ENCODE measurements at places on chromosomes 2 and 18.

DNA sequence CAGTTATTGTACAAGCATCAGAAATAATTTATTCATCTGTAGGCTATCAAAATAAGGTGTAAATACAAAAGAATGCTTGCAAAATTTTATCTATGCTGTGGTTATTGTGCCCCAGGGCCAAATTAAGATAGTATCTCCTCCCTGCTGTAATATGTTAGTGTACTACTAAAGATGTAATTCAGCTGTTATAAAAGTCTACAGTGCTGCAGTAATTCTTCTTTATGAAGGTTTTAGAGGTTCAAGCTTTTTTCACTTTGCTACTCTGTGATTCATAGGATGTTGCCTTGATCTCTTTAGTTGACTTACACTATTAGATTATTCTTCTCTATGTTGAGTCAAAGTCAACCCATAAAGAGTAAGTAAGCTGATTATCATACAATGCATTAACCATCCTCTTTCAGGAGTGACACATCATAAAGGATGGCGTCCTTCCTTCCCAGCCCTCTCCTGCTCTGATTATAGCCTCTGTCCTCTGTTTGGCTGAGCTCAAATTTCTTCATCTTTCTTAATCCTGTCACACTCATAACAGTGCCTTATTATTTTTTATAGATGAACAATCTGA is 29.3 kb upstream of the DYNAP start:
- DNase-seq, result no peak

- peak; percentile 60 for DNase-seq
Observed at GRCh38 chr18:60018618-60019462, 119.0 kb downstream of the PMAIP1 start.

DNA sequence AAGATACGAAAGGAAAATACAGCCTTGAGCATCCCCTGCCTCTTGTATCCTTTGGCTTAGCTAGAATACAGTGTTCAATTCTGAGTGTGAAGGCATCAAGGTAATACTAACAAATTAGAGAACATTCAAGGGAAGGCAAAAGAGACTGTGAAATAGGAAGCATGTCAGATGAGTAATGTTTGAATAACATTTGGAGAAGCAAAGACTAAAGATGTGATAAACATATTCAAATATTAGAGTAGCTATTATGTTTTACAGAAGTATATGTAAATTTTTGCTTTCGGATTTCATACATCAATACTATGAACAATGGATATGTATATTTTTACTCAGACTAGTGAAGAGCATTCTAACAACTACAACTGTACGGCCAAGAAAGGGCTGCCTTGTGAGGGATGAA is 161.7 kb upstream of the FN1 start:
- no peak for DNase-seq

- DNase-seq, result peak; percentile 99
Observed at GRCh38 chr18:25737710-25738311, 352.6 kb downstream of the SS18 start.

DNA sequence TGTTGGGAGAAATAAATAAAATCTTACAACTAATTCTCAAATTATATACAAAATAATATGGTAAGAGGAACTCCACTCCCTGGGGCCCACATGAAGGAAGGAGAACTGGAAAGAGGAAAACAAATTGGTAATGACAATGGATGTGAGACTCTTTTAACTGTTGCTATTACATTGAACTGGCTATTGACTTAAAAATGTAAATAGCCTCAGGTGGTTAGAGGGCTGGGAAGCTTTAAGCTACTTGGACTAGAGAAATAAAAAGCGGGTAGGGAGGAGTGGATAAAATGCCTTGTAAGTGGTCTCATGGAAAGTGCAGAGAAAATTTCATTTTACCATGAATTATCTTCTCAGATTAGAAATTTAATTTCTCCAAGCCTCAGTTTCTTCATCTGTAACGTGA is 64.1 kb downstream of the KCNJ3 start:
- no peak for DNase-seq

- peak; percentile 19 for DNase-seq
Observed at GRCh38 chr2:51734115-51734514, 702.2 kb upstream of the NRXN1 start.

DNA sequence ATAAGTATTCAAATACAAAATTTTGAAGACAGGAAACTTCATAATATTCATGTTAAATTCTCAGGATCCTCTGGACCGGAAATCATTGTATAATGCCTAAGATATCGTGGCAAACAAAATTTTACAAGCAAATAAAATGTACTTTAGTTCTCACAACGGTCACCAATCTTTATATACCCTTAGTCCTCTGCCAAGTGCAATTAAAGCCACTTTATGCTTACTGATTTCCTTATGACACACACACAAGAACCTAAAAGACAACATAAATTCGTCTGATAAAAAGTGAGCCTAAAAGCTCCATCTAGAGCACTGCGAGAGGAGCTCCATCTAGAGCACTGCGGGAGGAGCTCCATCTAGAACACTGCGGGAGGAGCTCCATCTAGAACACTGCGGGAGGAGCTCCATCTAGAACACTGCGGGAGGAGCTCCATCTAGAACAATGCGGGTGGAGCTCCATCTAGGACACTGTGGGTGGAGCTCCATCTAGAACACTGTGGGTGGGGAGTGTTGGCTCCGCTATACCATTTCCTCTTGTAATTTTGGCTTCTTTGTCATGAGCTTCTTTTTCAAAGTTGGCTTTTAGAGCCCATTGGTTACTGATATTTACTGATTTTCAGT is 15.9 kb downstream of the ATP8B1 start:
- DNase-seq, result no peak

DNA sequence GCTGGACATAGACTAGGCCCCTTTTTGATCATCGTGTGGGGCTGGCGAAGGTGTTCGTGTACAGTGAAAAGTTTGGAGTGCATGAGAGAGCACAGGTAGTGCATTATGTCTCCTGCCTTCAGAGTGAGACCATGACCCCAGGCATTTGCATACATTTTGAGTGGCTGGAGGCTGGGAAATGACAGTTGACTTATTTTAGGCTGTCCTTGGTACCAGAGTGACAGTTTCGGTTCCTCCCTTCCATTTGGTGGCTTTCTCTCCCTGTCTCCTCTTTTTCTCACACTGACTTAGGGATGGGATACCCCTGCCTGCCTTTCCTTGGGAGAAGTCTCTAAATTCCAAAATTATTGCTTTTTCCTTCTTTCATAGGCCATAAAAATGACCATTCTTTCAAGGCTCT is 20.1 kb downstream of the SERPINB12 start:
- DNase-seq, result no peak

DNA sequence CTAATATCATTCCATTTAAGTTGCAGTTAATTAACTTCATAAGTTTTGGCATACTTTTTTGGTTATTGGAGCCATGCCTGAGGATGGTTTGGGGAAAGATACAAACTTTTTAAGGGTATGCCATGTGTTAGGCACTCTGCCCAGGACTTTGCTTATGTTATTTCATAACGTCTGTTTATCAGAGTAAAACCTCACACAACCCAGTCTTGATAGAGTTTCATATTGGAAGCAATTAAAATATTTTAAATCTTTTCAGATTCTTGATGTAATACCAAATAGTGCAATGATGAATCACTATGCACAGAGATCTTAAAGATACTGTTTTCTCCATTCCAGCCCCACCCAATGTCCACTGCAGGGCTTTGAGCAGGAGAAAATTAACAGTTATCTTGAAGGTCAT is 529.1 kb upstream of the HNMT start:
- DNase-seq, result peak; percentile 74

DNA sequence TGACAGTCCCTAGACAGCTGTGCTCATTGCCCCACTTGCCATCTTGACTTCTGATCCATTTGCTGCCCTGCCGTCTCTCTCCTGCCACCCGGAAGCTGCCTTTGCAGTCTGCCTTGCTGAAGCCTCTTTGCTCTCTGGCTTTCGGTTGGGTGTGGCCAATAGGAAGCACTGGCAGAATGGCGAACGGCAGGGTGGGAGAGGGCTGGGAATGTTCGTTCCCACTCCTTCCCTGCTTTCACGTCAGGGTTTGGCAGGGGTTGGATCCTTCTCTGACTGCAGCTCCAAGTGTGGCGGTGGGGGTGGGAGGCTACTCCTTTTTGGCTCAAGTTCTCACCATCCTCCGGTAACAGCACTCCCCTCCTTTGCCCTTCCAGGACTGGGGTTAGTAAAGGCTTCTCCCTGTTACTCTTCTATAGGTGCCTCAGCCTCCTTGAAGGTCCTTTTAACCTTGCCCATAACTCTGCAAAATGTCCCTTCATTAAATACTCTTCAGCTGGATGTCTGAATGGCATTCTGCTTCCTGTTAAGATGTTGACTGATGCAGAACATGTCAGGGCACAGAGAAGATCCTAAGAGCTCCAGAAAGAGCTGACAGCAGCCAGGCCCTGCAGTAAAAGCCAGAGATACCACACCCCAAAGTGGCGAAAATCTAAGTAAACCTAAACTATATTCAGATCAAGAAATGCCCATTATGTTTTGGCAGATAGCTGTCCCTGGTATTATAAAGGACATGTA is 299.7 kb downstream of the CDCA7 start:
- no peak for DNase-seq

- no peak for DNase-seq
Observed at GRCh38 chr2:74481961-74482800, 617 bp downstream of the CCDC142 start.

DNA sequence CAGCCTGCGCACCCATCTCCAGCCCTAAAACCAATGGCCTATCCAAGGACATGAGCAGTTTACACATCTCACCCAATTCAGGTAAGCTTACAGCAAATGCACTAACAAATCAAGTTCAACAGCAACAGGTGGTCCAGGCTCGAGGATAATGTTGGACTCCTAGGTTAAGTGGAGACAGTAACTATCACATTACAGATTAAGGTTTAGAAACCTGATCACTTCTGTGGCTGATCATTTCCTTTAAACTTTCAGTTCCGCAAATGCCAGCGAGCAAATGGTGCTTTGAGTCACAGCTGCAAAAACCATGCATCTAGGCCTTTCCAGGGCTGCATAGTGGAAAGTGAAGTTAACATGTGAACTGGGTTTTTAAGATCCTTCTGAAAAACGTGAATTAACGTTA is 259.4 kb downstream of the GBX2 start:
- DNase-seq, result no peak

DNA sequence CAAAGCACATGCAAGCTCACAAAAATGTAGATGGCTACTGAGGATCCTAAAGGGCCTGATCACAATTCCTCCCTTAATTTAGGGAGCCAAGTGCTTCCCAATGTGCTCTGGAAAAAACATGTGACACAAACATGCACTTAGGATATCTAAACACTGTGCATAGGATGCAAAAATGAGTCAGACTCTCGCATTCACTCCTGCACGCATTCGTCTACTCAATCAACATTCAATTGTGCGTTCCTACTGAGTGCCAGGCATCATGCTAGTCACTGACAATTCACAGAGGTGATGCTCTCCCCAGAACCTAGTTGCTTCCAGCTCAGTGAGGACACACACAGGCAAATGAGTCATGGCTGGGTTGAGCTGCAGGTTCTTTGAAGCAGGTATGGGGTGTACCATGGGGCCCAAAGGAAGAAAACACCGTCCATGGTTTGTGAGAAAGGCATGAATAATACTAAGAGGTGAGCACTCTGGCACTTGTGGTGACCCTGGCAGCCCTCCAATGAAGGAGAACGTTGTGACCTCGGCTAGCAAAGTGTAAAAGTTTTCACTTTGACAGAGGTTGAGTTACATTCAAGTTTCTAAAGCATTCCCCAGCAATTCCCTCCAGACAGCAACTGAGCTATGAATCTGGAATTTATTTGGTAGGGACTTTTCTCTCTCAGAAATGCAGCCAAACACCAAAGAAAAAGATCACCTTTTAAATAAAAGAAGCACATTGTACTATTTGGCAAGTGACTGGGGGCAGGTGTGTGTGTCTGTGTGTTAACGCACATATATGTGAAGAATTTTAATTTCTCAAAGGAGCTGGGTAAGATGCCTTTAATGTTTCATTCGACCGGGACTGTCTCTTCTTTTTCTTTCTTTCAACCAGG is 173.3 kb downstream of the ALPK2 start:
- peak; percentile 9 for DNase-seq

DNA sequence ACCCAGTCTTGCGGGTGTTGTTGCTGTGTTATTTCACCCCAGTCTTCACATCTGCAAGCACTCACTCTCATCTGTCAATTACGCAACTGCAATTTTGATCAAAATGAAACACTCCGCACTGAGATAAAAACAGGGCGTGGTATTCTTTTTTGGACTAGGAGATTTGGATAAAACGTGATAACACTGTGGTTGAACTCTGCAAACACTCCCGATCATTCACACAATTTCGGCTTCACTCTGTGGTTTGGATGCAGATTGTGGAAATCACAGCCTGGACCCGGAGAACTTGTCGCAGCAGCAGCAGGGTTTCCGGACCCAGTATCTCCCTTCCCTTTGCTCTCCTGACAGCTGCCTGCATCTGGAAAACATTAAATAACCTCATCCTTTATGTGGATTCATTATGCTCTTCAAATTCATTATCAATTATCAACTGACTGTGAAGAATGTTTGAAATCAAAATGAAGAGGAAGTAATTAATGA is 49.4 kb upstream of the APCDD1 start:
- peak; percentile 8 for DNase-seq

GRCh38 chr2:159571540-159572260 is 44.6 kb downstream of the BAZ2B start:
- DNase-seq, result peak; percentile 19

- DNase-seq, result peak; percentile 94
Observed at GRCh38 chr2:204842661-204843485, 297.6 kb downstream of the PARD3B start.

GRCh38 chr2:234703258-234703657 is 206.4 kb upstream of the ARL4C start:
- DNase-seq, result no peak

GRCh38 chr2:237473878-237474441 is 13.1 kb upstream of the MLPH start:
- peak; percentile 79 for DNase-seq

GRCh38 chr18:45916302-45916701 is 50.8 kb downstream of the EPG5 start:
- no peak for DNase-seq

- DNase-seq, result peak; percentile 81
Observed at GRCh38 chr18:52339891-52340371, at the start of gene DCC. Gene DCC (plus strand): TSS chr18:52340197. CDS start chr18:52340788, 591 bp downstream.

GRCh38 chr2:69652206-69652605 is 8.7 kb upstream of the AAK1 start:
- DNase-seq, result peak; percentile 90

GRCh38 chr2:70686577-70687460 is 81.2 kb downstream of the ADD2 start:
- DNase-seq, result peak; percentile 95

GRCh38 chr2:159773426-159773825 is 24.6 kb downstream of the CD302 start:
- no peak for DNase-seq

DNA sequence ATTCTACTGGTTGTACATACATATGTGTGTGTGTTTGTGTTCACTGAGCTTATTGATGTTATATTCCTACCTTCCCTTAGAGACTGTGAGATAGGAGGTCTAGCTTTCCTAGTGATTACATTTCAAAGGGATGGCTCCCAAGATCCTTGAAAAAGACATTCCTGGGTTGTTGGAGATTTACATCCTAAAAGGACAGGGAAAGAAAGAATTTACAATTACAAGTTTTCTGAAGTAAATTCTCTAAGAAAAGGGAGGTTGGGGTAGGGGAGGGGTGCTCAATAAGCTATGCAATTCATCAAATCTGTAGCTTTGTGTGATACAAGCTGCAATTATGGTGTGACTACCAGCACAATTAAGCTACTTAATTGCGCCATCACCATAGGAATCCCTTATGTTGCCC is 284.3 kb downstream of the NUP35 start:
- DNase-seq, result no peak

Measured in fibroblast of skin of right biceps (primary cell).